CD4-positive, alpha-beta T cell treated with Interleukin-4 for 1 hour (primary cell): ENCODE measurements at places on chromosomes 6 and 20.

DNA sequence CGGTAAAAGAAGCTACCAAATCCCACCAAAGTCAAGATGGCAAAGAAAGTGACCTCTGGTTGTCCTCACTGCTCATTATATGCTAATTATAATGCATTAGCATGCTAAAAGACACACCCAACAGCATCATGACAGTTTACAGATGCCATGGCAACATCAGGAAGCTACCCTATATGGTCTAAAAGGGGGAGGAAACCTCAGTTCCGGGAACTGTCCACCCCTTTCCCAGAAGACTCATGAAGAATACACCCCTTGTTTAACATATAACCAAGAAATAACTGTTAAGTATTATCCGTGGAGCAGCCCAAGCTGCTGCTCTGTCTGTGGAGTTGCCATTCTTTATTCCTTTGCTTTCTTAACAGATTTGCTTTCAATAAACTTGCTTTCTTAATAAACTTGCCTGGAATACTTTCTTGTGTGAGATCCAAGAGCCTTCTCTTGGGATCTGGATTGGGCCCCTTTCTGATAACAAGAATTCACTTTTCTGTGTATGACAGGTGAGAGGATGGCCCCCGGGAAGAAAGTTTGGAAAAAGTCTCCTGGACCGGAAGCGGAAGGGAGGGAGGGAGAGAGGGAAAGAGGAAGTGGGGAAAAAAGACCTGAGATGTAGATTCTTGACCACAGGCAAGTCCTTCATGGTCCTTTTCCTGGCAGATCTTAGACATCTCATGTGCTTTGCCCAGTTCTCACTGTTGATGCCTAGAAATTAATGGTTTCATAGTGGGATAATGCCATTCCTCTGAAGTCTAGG, 146.7 kb upstream of the ID4 start:
- no peak for DNase-seq

DNA sequence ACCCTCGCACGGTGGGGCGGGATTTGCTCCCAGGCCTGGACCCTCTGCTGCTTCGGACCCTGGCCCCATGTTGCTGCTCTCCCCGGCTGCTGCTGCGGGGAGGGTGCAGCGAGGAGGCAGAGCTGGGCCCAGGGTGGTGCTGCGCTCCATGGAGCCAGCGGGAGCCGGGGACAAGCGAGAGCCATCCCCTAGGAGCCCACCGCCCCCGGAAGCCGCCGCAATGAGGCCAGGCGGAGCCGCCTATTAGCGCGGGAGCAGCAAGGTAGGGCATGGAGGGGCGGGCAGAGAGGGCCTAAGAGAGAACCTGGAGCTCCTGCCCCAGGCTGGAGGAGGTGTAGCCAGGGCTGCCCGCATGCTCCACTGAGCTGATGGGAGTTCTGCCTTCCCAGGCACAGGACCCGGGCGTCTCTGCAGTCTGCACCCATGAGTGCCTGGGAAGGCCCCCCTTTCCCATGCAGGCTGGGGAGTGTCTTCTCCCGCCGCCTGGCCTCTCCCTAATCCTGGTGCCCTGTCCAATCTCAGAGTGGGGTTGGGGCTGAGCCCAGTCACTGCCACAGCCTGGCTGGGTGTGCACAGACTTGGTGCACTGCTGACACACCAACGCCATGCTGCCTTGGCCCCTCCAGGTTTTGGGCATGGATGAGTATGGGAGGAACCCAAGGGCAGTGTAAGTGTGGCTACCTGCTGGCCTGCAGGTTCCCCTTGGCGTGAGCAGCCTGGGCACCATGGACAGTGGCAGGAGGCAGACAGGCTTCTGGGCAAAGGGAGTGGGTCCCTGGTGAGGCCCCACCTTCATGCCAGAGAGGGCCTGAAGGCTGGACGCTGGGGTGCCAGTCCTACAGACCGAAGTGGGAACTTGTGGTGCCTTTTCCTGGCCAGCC, 360.6 kb upstream of the MAP3K7 start:
- no peak for DNase-seq

GRCh38 chr6:20559924-20560551, 25.8 kb downstream of the CDKAL1 start:
- no peak for DNase-seq

DNA sequence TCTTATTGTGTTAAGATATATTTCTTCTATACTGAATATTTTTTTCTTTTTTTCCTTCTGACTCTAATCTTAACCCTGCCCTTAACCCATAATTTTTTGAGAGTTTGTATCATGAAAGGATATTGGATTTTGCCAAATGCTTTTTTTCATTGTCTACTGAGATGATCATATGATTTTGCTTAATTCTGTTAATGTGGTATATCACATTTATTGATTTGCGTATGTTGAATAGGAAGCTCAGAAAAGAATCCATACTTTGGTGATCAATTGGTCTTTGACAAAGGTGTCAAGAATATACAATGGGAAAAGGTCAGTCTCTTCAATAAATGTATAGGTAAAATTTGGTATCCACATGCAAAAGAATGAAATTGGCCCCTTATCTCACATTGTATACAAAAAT, 588.8 kb upstream of the ADGRB3 start:
- DNase-seq: no peak

DNA sequence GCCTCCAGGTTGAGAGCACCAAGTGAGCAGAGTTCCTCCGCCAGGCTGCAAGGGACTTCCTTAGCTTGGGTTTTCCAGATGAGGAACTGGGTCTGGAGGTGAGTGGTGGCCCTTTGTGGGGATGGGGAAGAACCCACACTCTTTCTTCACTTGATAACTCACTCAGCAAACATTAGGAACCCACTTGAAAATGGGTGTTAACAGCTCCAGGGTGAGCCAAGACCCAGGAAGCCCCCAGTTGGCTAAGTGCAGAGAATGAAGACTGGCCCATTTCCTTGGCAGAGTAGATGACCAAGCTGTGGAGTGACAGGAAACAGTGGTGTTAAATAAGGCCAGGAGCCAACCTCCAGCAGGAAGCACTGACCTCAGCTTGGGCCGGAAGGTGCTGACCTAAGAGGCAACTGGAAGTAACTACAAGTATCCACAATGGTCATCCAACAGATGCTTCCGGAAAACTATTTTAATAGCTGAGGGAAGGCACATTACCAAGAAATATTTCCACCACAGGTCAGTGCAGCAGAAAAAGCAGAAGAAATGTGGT, 22.7 kb downstream of the MRPL14 start:
- no peak for DNase-seq

DNA sequence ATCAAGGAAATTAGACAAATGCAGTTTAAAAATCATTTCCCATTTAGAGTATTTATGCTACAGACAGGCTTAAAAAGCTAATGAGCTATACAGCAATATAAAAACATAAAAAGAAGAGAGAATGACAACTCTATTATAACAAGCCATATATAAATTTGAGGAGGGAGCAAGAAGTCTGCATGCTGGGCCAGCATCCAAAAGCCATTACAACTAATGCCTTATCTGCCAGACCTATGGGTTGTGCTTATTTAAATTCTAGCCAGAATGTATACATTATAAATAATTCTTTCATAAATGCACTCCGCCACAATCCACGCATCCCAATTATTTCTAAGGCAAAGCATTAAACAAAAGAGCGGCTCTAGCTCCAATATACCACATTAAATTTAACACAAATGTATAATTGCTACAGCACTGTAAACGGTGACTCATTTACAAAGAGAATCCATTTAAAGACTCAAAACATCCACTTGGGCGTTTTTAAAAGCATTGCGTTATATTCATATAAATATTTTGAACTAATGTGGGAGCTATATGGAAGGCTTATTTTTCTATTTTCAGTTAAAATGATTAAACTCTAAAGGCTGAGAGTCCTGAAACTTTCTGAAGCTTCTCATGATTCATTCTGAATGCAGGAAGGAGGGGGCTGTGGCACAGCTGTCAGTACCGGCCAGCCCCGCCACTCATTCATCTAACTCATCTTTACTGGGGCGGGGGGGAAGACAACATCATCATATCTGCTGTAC, 37.7 kb upstream of the RAB22A start:
- DNase-seq: no peak

DNA sequence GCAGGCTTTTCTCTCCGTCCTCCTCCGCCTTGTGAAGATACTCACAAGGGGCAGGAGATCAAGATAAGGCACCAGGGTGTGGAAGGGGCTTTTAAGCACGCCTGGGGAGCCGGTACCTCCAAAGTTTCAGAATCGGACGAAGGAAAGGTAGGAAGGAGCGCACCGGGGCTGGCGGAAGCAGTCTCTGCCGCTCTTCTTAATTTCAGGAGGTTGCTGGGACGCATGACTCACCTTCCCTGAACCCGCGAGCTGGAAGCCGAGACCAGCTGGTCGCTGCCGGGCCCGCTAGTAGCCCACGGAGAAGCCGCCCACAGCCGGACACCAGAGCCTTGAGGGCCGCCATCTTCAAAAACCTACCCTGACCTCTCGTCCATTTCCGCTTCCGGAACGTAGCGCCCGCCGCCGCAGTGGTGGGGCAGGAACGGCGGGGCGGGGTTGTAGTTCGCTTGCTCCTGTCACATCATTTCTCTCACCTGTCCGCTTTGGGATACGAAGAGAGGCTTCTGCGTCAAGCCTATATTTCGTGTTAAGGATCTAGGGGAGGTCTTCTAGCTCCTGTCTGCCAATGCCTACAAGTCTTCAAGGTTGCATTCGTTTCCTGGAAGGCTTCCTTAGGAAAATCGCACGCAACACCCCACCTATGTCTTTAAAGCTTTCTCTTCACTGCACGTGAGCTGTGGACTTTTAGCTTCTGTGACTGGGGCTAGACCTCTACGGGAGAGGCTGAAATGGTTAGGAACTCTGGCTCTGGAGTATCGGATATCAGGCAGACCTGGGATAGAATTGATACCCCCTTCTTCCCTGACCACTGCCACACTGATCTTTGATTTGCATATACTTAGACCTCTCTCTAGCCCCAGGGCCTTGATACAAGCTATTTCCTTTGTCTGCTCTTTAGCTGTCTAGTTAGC, at the start of gene MRPS18A:
Gene MRPS18A (minus strand): TSS at position 355 of the 911 bp plus-strand sequence. CDS start 12 bp downstream, at position 343.
- DNase-seq: peak; percentile 77

DNA sequence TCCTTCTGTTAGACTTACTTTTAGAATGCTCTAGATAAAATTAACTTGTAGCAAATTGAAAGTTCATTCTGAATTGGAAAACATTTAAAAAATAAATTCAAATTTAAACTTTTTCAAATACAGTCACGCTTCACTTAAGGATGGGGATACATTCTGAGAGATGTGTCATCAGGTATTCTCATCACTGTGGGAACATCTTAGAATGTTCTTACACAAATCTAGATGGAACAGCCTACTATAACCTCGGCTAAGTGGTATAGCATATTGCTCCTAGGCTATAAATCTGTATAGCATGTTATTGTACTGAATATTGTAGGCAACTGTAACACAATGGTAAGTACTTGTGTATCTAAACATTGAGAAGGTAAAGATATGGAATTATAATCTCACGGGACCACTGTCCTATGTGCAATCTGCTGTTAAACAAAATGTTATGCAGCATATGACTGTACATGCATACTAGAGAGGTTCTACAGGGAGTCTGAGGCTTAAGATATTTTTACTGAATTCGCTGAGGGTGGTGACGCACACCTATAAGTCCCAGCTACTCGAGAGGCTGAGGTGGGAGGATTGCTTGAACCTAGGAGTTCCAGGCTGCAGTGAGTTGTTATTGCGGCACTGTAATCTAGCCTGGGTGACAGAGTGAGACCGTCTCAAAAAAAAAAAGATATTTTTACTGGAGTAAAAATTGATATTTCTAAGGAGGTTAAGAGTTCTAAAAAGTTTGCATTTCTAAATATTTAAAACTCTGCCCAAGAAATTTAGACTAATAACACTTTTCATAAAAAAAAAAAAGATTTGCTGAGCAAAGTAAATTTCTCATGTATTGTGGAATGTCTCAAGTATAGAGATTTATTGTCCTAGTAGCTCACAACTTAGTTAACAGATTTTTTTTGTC, 87.3 kb upstream of the TULP1 start:
- peak; percentile 16 for DNase-seq

- no peak for DNase-seq
These were observed 278.2 kb upstream of the SUPT3H start for GRCh38 chr6:45655745-45656476.

GRCh38 chr6:33412140-33413009, 1.6 kb downstream of the PHF1 start:
- DNase-seq: no peak

DNA sequence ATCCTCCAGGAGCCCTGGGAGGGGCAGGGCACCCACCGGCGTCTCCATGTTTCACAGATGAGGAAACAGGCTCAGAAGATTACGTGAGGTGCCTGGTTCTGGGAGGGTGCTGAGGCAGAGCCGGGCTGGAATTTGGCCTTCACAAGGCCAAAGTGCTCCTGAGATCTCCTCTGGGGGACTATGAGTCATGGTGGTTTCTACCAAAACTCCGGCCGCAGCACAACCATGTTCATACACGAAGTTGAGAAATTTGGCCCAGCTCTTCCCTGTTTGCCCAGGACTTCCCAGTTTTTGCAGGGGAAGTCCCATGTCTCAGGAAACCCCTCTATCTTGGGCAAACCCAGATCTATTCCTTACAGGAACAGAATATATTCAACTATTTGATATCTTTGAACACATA, 172.9 kb upstream of the CDYL start:
- peak; percentile 43 for DNase-seq

DNA sequence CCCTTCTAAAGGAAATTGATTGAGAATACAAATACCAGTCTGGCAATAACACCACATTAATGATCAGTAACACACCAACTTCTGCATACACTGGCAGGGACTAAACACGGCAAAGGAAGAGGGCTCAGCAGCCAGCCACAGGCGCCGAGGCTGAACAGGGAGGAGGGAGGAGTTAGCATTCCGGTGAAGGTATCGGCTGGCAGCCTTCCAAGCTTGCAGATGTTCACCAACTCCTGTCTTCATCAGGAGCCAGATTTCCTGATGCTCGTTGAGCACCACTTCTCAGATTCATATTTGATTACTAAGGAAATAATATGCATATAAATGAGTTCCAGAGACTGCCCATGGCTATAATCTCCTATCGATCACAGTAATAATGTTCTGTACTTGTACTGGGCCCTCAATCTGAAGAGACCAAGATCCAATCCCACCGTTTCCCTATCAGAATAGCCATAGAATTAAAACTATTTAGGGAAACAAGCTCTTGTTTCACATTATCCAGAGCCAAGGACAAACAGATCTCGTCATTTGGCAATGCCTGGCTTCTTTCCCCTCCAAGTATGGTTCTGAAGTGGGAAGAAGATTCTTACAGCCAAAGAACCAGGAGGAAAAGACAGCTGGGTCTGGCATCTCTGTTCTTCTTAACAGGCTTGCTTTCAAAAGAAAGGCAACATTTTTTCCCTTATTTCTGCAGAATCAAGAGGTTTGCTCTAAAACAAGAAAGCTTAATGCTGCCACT, 42.2 kb downstream of the GFOD1 start:
- no peak for DNase-seq

DNA sequence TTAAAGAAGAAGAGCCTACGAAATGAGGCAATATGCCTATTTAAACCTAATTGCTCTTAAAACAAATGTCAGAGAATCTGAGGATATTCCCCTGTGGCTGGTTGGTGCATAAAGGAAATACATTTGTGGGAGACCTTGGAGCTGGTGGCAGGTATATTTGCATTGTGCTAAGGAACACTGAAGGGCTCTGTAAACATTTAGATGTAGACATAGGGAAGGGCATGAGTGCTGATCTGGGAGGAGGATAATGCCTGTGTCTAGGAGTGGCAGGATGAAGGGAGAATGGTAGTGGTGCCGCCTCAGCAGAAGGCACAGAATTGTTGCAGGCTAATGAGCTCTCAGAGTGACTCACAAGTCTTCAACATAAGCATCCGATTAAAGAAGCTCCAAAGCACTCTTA, 85.8 kb downstream of the CD164 start:
- no peak for DNase-seq

GRCh38 chr6:109513571-109514071, 30.6 kb upstream of the ZBTB24 start:
- DNase-seq: no peak

GRCh38 chr20:60937585-60937984, 314.5 kb upstream of the CDH4 start:
- DNase-seq: no peak

- no peak for DNase-seq
These were observed 16.7 kb upstream of the PRDM1 start for GRCh38 chr6:106069478-106069877.
